ENCODE measurements at places on chromosomes 2 and 18.

DNA sequence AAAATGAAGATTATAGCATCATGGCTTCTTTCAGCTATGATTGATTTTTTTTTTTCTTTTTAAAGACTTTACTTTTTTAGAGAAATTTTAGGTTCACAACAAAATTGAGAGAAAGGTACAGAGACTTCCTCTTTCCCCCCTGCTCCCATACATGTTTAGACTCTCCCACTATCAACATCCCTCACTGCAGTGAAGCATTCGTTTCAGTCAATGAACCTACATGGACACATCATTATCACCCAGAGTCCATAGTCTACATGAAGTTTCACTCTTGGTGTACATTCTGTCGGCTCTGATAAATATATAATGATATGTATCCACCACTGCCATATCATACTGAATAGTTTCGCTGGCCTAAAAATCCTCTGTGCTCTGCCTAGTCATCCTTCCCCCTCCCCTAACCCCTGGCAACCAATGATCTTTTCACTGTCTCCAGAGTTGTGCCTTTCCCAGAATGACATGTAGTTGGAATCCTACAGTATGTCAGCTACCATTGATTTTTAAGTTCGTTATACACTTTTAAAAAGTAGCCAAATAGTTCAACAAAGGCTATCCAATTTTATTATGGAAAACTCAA lies 86.8 kb downstream of the GPD2 start:
- DNase-seq: no peak

DNA sequence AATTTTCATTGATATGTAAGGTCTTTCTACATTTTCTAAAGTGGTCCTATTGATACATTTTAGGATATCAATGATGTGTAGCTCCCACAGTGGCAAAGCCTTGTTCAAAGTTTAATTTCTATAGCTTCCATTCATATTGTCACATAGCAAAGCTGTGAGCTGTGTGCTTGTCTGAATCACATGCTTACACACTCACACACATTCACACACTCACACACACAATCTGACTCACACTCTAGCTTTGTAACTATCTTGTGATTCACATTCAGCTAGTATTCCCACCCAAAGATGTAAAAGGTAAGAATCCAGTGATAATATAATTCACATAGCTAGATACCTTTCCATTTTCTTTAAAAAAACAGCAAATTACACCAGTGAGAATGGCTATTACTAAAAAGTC lies 58.7 kb downstream of the MAPRE2 start:
- no peak for DNase-seq

DNA sequence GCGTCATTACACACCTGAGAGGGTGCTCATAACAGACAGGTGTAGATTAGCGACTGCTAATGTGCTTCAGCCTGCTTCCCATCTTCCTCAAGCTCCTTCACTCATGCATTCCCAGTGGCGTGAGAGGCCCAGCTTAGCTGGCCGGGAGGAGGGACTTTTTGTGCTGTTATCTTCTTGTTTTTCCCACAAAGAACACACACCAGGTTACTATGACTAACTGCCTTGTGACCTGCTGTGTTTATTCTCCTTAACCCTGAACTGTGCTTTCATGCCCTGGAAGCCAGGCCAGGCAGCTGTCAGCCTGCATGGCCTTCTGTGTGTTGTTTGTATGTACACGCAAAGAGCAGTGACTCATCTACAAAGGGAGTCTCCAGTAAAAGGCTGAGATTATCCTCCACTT lies 143.8 kb downstream of the PIEZO2 start:
- no peak for DNase-seq

DNA sequence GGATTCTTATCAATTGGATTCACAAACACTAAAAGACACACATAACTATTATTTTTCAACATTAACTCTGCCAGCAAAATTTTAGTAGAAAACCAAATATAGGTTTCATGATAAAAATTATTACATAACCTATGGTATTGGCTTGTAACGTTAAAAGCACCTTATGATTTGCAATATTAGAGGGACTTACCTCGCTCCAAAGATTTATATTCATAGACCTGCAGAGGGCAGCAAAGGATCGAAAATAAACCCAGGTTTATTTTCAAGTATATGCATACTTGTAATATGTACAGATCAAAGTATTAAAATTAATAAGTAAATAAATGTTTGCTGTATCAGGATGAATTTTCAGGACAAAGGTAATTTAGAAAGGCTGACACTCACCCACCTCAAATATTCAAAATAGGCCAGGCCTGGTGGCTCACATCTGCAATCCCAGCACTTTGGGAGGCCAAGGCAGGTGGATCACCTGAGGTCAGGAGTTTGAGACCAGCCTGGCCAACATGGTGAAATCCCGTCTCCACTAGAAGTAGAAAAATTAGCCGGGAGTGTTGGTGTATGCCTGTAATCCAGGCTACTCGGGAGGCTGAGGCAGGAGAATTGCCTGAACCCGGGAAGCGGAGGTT lies 45.3 kb downstream of the LRPPRC start:
- no peak for DNase-seq

DNA sequence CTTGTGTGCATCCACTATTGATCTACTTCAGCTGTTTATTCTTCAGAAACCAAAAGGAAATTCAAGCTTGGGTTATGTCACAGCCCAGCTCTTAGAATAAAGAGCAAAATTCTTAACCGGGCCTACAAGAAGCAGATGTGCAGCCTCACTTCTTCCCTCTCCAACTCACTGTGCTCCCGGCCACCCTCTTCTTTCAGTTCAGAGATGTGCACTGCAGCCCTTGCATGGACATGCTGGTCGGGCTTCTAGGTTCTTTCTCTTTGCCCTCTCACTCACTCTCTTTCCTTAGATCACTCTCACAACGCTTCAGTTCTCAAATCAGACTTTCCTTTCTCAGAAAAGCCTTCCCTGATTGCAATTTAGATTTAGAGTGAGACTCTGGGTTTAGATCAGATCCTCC lies 104.1 kb downstream of the CHN1 start:
- DNase-seq: peak; percentile 22

GRCh38 chr18:66495844-66496243 lies 108.0 kb downstream of the CDH19 start:
- peak; percentile 71 for DNase-seq

DNA sequence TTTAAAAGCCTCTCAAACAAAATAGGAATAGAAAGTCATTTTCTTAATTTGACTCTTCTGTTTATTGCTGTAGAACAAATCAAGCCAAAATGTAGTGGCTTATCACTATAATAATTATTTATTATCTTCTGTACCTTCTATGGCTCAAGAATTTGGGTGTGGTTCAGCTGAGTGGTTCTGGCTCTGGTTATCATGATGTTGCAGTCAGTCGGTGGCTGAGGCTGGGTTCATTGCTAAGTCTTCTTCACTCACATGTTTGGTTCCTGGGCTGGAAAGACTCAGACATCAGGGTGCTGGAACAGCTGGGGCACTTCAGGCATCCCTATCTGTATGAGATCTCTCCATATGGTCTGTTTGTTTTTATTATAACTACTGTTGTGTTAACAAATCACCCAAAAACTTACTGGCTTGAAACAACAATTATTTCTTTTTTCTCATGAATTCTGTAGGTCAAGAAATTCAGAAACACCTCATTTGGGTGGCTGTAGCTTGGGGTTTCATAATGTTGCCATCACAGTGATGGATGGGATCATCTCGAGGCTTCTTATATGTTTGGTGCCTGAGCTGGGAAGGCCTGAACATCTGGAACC lies 242.6 kb upstream of the FBXO11 start:
- DNase-seq: no peak
